ENCODE measurements at places on chromosomes 13 and 19. TPM values are rescaled to one million over a fixed set of nuclear protein-coding genes. Genes with fewer than 3 reads are reported as not detected.

DNA sequence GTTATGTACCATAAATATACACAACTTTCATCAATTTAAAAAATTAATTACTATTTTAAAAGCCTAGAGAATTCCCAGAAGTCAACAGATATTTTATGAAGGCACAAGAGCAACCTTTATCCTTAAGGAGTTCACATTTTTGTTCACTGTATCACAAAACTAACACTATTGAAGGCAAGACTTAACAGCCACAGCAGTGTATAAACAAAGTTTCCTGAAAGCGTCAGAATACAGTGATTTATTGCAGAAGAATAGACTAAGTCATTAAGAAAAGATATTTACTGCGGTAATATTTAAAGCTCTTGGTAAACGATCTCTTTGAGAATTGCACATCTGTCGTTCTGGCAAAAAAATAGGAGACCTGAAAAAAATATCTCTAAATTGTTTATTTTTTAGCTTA is 419.3 kb upstream of the NBEA start:
- no peak for DNase-seq

DNA sequence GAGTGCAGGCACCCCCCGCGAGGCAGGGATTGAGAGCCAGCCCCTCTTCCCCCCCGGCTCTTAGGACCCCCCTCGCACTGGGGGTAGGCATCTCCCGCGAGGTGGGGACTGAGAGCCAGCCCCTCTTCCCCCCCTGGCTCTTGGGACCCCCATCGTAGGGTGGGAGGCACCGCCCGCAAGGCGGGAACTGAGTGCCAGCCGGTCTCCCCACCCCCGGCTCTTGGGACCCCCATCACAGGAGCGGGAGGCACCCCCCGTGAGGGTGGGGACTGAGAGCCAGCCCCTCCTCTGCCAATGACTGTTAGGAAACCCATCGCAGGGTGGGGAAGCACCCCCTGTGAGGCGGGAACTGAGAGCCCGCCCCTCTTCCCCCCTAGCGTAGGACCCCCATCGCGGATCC is 363.4 kb upstream of the SPRY2 start:
- DNase-seq: no peak

GRCh38 chr13:110471833-110472162 is 89.7 kb downstream of the RAB20 start:
- no peak for DNase-seq

- DNase-seq: no peak
Measured at GRCh38 chr19:39398297-39398864, 7.2 kb downstream of the MED29 start.

- peak; percentile 59 for DNase-seq
Measured at GRCh38 chr19:1624458-1624857, 19.2 kb upstream of the UQCR11 start.

- no peak for DNase-seq
Measured at GRCh38 chr19:43532571-43532961, 422 bp upstream of the ZNF575 start.

DNA sequence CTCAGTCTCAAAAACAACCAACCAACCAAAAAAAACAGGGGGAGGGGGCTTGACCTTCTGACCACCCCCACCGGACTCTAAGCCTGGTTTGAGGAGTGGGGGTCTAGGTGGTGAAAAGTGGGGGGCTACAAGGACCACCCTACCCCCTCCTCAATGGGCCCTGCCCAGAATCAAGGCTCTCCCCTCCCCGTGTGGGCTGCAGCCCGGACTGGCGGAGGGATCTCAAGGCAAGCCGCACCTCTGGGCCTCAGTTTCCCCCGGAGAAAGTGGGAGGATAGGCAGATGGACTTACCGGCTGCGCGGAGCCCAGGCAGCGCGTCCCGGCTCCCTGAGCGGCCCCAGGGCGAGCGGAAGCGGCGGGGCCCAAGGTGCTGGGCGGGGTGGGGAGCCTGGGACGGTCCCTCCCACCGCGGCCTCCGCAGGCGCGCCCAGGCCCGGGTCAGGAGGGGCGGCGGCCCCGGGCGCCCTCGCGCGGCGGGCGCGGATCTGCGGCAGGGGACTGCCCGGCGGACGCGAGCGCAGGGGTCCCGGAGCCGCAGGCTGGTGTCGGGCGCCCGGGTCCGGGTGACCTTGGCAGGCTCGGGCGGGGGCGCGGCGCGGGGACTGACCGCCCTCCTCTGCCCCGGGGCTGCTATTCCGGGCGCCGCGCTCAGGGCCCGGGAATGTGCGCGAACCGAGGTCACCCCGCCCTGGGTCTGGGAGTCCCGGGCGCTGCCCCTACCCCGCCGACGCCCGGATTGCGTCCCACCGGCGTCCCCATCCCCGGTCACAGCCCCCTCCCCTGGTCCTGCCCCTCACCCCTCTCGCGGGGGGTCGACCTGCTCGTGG is at the start of gene ADAMTSL5:
Gene ADAMTSL5, minus strand, starts transcription at position 349 of the 828 bp plus-strand sequence. CDS start 2,076 bp downstream, outside the sequence.
- DNase-seq: no peak

DNA sequence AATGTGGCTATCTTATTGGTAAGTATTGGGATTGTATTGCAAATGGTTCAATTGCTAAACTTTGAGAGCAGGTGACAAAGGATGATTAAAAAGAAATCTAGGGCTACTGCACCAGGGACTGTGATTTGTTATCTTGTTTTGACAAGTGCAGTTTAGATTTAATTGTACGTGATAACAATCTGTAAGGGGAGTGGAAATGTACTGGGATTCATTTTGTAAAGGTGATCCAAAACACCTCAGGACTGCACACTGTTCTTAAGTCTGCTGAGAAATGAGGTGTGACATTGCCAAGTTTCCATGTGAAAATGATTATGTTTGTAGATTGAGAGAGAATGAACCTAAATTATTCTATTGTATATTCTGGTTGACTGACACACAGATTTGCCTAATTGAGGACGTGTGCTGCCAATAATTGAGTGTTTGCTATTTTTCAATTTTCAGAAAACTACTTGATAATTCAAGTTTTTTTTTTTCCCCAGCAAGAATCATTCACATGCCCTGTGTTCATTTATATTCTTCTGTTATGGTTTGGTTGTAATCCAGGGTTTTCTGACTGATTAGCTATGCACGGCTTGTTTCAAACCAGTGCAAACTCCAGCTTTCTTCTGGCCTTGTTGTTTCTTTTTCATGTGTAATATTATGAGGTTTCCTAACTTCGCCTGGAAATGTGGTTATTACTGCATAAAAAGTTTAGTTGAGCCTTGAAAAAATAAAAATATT is 308.0 kb downstream of the OLFM4 start:
- DNase-seq: no peak

DNA sequence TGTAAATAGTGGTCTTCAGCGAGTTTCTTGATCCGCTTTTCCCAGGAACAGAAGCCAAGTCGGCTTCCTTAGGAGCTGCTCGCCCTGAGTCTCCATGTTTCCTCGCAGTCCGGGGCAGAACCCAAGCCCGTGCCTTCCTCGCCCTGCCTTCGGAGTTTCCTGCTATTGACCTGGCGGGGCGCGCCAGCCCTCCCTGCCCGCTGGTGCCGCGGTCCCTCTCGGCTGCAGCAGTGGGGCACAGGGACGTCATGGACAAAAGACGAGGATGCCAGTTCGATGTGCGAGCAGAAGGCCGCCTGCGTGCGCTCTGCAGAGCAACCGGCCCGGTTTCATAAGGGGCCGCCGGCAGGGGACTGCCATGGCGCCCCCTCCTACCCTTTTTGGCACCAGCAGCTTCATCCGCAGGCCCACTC is 156.6 kb downstream of the TM9SF2 start:
- no peak for DNase-seq

DNA sequence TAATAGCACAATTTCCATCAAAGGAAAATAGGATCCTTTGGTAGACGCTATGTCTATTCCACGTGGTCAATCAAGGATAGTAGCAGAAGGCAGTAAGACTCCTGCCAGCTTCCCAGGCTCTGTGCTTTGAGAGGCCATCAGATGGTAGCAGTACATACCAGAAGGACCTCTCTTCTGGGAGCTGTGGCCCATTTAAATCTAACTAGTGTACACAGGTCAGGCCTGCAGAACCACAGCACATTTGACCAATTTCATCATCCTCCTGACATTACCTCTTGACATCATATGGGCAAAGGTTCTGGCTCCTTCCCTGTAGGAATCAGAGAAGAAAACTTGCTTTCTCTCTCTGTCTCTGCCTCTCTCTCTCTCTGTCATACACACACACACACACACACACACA is 229.6 kb upstream of the HTR2A start:
- DNase-seq: no peak

- DNase-seq: no peak
Measured at GRCh38 chr19:10965398-10965797, 4.6 kb downstream of the SMARCA4 start.

GRCh38 chr13:49342454-49342853 is 94.7 kb downstream of the CDADC1 start:
- DNase-seq: no peak

DNA sequence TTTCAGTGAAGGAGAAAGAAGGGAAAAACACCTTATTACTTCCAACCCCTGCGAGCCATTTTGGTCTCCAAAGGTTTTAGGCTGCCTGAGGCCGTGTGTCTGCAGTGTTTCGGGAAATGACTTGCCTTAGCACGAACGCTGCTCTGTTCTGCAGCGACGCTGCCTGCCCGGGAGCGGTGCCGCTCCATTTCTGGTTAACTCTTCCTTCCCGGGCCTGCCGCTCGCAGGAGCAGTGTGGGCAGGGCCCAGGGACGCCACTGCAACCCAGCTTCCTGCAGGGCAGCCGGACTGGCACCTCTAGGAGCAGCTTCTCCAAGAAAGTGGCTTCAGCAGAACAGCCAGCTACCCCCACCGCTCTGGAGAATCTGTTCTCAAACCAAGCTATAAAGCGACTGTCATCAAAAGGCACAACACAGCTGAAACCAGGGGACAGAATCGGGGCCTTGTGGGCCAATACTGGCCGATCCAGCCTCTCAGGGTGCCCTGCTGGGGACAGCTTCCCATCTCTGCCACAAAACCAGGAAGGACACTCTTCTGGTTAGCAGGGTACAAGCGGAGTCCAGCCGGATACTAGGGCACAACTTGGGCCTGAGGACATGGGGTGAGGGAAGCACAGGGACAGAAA is 72.2 kb downstream of the KCTD15 start:
- peak; percentile 59 for DNase-seq

DNA sequence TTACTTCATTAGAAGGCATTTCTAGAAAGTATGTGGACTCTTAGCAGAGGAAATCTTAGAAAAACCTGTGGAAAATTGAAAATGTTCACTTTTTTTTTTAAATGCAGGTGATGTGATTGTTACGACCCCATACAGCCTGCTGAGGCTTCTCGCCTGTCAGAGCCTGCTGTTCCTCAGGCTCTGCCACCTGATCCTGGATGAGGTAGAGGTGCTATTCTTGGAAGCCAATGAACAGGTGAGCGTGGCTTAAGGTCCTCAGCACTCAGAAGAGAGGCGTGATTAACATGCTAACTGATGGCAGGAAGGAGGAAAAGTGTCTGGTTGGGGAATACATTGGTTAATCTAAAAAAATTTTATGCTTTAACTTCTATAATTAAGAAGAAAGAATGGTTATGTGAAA is 71.4 kb downstream of the SLC7A9 start:
- no peak for DNase-seq

DNA sequence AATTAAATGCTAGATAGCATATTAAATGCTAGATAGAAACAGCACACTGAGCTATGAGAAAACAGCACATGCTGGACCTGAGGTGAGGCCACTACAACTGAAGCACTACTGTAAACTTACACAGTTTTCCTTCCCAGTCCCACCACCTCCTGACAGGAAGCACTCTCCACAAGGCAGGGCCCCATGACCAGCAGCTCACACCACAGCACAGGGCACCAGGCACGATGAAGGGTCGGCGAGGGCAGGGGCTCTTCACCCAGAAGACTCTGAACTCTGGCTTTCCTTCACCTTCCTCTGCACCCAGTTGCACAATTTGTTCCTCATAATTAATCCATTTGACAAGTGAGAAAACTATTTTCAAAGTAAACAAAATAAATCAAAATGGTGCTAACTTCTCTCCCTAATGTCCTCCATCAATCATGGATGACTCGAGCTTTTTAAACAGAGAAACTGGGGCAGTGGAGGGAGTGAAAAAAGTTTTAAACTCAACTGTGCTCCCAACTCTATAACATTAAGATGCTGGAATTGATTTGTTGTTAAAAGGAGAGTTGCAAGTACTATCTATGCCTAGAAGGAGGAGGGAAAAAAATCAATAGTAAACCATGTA is 568.7 kb downstream of the UQCRFS1 start:
- no peak for DNase-seq

- DNase-seq: no peak
Measured at GRCh38 chr13:66301482-66301881, 928.7 kb downstream of the PCDH9 start.

DNA sequence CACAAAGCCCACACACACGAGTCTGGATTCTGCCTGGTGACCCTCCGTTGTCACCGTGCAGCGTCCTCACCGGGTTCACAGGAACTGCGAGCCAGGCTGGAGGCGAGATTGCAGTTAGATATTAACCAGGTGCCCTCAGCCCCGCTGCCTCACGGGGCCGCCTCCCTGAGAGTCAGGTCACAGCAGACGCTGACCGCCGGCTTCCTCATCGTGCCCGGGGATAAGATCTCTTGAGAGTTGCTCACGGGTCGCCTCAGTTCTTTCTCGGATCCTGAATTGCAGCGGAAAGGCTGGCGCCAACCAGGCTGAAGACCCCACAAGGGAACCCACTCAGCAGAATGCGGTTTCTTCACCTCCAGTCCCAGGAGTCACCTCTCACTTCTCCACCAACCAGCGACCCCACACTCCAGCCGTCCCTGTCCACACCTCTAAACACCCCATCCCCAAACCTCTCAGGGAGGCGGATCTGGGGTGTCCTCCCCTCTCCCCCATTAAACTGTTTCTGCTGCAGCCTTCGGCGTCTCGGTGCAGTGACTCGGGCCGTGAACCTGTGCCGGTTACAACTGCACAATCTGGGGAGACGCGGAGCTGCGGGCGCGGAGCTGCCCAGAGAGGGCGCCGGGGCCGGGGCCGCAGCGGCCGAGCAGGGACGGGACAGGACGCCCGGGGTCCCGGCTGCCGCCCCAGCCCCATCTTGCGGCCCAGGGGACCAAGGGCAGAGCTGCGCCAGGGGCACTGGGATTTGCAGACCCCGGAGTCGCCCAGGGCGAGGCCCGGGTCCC is 591 bp downstream of the ZNF823 start:
- DNase-seq: no peak

DNA sequence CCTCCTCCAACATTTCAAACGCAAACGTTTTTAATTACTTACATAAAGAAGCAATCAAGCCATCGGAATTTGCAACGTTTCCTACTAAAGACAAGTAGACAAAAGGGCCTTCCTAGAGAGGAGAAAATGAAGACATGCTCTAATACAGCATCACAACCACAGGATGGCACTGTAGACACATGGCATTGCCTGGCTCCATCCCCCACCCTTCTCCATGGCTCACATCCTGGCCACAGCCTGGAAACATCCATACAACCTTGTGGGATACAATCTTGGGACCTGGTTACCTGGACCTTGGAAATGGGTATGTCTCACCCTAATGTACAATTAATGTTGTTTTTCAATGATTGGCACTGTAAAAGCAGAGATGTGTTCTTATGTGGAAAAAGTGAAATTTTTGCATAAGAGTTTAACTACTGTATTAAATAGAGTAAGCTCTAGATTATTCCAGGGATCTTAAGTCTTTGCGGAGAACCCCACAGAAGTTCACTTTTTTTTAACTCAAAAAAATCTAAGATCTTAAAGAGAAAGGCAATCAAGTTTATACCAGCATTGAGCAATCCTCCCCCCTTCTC is 21.5 kb downstream of the EBPL start:
- peak; percentile 54 for DNase-seq

BIVM gene
- 28.7 TPM for total RNA-seq

ZNF112 gene
- 9.5 TPM for total RNA-seq

IRGQ gene
- total RNA-seq: 50.0 TPM

PLEKHF1 gene
- total RNA-seq: 19.5 TPM

F2RL3 gene
- total RNA-seq: 0.26 TPM

COG3 gene
- 28.4 TPM for total RNA-seq

TEX29 gene
- 12.4 TPM for total RNA-seq

TTC9B gene
- total RNA-seq: 83.6 TPM

Measured in dorsolateral prefrontal cortex (tissue), 122 donors.